ENCODE measurements at places on chromosomes 12 and 14.

- DNase-seq: no peak
- no peaks in the 10 kb centered on the region for H3K27me3 ChIP-seq
- peaks cover 5% of the 10 kb centered on the region for H3K4me1 ChIP-seq
- H3K4me3 ChIP-seq: no peak overlapping the region
Observed at GRCh38 chr12:64621257-64621942, 11.1 kb downstream of the RASSF3 start.

DNA sequence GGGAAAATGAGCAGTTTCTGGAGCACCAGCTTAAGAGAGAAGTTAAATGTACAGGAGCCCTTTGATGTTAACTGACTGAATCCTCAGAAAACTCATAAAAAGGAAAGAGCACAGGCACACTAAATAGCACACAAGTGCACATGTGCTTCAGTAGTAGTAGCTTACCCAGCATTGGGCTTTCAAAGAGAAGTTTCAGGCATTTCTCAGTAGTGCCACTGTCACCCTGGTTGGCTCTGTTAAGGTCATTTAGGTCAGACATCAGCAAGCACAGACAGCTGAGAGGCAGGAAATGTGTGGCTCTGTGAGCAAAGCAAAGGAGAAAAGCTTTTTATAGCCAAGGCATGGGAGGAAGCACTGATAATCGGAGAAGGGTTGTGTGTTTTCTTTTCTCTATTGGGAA lies 96.3 kb upstream of the HIF1A start:
- H3K27ac ChIP-seq: no peak overlapping the region
- peaks cover 3% of the 10 kb centered on the region for H3K4me1 ChIP-seq
- H3K4me3 ChIP-seq: no peak overlapping the region
- no peaks in the 10 kb centered on the region for H3K36me3 ChIP-seq
- DNase-seq: no peak
- no peaks in the 10 kb centered on the region for H3K27me3 ChIP-seq

DNA sequence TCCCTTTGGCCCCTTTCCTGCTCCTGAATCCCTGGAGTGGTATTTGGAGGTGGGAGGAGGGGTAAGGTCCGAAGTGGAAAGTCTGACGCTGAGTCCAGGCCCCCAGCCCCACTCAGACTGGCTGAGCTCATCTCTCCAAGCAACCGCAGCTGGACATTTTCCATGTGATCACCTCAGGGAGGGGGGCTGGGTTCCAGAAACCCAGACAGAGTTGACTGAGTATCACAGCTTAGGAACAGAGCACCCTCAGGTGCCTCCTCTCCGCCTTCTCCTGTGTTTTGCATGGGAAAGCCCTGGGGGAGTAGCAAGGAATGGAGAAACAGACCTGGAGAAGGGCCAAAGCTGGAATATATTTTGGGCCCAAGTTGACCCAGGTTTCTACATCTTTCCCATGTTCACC lies 8.0 kb upstream of the ITGA5 start:
- H3K27me3 ChIP-seq: peaks cover 3% of the 10 kb centered on the region
- peaks cover 15% of the 10 kb centered on the region for H3K4me1 ChIP-seq
- no peaks in the 10 kb centered on the region for H3K36me3 ChIP-seq

- H3K27me3 ChIP-seq: no peaks in the 10 kb centered on the region
- peaks cover 21% of the 10 kb centered on the region for H3K4me1 ChIP-seq
- H3K36me3 ChIP-seq: no peaks in the 10 kb centered on the region
Observed at GRCh38 chr14:99682809-99683618, 1.1 kb upstream of the CYP46A1 start.
